Fibroblast of skin of back (primary cell): ENCODE measurements at places on chromosomes 12 and 14.

GRCh38 chr12:109421355-109422087 is 55.6 kb downstream of the KCTD10 start:
- DNase-seq, result peak; percentile 40

DNA sequence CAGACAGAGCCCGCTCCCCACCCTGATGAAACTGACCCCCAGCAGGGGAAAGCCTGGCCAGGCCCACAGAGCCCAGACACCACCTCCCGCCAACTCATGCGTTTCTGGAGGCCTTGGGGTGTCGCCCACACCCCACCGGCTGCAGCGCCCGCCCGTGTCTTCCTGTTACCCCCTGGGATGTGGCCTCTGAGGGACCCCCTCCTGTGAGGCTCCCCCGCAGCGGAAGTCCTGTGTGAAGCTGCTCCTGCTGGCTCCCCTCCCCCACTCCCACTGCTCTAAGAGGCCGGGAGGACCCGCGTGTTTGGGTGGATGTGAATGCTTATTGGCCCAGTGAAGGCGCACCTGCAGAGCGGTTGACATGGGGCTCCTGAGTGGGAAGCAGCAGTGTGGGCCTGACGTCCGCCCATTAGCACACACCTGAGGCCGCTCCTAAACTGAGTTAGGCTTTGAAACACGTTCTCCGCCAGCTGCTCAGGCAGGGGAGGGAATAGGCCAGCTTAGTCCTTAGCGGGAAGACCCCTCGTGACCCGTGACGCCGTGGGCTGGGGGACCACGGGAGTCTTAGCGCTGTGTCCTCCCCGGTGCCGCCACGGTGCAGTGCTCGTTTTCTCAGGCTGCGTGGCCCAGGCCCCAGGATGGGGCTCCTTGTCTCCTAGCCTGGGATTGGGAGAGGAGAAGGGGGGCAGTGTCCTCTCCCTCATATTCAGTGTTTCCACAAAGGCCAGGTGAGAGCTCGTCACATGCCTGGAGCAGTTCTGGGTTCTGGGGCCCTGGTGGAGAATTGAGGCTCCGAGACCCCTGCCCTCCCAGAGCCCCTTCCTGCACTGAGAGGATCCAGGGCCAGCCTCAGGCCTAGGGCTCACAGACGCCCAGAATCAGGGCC is 323.4 kb upstream of the SFSWAP start:
- no peak for DNase-seq

GRCh38 chr12:105812366-105812765 is 326.4 kb downstream of the NUAK1 start:
- DNase-seq, result no peak

- peak; percentile 49 for DNase-seq
These were observed 95.5 kb upstream of the PDE3A start for GRCh38 chr12:20272801-20273200.

DNA sequence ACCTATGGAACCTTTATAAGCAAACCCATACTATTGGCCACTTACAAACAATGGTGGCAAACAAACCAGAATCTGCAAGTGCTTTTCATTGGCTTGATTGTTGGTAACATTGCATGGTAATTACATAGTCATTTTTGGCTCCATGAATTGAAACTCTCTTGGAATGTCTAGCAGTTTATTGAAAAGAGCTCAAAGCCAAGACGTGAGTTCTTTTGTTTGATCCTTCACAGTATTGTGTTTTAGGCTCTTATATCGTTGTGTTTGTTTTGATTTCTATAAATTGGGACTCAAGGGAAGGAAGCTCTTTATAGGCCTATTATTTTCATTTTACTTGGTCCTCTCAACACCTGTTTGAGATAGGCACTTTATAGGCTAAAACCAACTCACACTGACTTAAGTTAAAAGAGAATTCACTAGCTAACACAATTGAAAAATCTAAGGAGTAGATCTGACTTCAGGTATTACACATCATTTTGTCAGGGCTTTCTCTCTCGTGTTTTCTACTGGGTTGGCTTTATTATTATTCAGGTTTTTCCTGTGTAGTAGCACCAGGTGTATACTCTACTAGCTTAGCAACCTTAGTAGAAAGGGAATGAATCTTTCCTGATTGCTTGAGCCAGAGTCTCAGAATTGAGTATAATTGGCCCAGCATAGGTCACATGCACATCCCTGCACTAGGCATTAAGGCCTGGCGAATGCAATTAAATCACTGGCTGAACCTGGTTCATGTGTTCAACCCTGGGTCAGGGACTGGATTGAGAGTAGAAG is 341.4 kb downstream of the RAD51B start:
- DNase-seq, result no peak

GRCh38 chr14:54261283-54261682 is 135.5 kb upstream of the CDKN3 start:
- no peak for DNase-seq

DNA sequence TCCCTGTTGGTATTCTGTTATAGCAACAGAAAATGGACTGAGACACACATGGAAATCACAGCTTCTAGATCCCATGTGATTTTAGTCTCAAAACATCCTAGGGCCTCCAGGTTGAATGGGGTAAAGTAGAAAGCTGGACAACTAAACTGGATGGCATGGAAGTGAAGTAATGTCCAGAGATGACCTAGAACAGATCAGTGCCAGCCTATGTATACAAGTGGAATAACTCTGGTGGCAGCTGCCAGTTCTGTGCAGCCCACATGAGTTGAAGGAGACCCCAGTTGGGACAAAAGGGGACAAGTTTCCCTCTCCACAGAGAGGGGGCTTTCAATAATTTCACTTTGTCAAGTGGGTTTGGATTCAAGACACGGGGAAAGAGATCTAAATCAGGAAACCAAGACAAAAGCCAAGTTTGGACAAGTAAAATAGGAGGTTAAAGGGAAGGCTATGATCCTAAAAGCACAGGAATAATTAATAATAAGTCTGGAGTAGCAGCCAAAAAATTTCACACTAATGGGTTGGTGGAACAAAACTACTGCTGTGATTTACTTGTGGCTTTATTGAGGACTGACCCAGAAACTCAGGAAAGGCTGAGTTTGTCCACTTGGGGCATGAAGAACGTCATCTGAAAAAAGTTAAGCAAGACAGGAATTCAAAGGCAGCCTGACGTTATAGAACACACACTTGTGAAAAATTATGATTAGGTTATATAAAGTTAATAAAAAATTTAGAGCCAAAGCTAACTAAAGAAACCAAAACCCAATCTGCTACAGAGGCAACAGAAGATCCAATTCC is 11.7 kb downstream of the KIF21A start:
- no peak for DNase-seq

- no peak for DNase-seq
These were observed 37.8 kb upstream of the DYNC1H1 start for GRCh38 chr14:101926620-101927019.

DNA sequence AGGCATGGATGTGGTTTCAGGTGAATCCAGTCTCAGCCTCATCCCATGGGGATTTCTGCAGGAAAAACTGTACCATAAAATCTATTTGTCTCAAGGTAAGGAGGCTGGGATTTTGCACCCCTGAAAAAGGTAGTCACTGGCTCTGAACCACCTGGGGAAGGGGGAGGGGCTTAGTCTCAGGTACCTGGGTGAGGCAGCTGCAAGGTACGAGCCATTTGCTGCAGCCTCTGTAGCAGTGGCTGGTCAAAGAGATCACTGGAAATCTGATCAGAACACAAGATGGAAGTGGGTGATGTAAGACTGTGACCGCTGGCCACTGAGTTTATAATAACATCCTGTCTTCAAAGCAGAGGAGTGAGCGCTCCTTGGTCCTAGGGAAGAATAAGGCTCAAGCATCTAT is 209.9 kb upstream of the NOS1 start:
- no peak for DNase-seq

- no peak for DNase-seq
These were observed 373.0 kb downstream of the CCDC91 start for GRCh38 chr12:28563286-28563685.

DNA sequence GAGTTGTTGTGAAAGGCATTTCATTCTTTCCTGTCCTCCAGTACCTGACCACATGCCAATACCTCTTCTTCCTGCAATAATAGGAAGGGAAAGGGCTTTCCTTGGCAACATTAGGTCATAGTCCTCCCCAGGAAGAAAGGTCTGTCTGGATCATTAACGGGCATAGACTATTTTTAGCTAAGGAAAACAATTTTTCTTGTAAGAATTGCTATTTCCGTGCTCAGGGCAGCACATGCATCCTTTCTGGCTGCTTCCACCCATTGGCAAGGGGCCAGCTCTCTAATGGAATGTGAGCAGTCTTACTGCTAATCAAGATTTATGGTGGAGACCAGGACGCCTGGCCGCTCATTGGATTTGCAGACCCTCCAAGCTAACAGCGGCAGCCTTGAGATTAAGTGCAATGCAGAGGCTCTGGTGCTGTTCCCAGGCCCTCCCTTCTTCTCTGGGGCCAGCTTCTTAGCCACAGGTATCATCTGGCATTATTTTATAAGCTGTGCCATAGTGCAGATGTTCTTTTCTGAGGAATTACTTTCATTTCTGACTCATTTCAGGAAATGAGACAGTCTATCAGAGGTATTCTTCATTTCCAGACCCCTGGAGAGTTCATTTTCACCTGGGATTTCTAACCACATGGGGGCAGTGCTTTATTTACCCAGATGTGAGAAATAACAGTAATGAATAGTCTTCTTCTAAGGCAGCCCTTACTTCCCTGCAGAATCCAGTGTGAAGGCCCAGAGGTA is 52.9 kb downstream of the ANO6 start:
- DNase-seq, result peak; percentile 95

GRCh38 chr14:23101213-23101970 is 3.4 kb downstream of the CIROP start:
- no peak for DNase-seq

- no peak for DNase-seq
These were observed 15.6 kb upstream of the SRGAP1 start for GRCh38 chr12:63828867-63829266.

GRCh38 chr12:5546616-5547015 is 114.7 kb downstream of the NTF3 start:
- peak; percentile 88 for DNase-seq

- peak; percentile 93 for DNase-seq
These were observed 49.7 kb downstream of the PSMA6 start for GRCh38 chr14:35341751-35342488.

DNA sequence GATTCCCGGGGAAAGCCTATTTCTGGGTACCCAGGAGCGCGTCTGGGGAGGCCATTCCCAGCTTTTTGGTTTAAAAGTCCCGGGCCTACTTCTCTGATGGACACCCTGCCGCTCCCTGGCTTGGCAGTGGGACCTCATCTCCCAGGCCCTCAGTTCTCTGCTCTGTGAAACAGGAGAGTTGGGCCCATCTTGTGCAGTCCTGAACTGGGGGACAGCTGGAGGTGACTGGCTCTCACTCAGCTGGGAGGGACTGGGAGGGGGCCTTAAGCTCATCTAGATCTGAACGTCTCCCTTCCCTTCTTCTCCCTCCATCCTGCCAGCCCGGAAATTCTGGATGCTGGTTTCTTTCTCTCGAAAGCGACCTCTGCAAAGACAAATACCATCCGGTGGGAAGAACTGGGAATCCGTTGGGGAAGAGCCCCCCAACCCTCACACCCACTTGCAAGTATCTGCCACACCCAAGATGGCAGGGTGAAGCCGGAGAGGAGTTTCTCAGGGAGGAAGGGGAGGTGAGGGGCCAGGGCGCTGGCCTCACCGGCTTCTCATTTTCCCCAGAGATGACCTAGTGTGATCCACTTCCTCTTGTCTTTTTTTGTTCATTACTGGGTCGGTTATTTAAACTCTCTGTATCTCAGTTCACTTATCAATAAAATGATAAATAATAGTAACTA is 1.4 kb downstream of the RIN3 start:
- DNase-seq, result no peak

DNA sequence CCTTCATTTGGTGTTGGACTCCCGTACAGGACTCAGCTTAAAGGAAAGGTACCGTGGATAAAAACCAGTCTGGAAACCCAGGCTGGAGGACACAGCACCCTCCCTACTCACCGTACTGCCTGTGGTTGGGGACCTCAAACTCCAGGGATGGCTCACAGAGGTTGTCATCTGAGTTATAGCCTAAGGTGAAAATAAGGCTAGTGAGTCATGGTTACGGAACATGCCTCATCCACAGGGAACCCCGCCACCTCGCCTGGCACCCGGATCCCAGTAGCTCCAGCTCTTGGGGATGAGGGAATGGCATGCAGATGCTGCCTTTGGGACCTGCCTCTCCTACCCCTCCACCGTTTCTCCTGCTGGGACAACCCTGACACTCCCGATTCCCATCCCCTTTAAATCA is 36.8 kb upstream of the GPR68 start:
- peak; percentile 17 for DNase-seq

DNA sequence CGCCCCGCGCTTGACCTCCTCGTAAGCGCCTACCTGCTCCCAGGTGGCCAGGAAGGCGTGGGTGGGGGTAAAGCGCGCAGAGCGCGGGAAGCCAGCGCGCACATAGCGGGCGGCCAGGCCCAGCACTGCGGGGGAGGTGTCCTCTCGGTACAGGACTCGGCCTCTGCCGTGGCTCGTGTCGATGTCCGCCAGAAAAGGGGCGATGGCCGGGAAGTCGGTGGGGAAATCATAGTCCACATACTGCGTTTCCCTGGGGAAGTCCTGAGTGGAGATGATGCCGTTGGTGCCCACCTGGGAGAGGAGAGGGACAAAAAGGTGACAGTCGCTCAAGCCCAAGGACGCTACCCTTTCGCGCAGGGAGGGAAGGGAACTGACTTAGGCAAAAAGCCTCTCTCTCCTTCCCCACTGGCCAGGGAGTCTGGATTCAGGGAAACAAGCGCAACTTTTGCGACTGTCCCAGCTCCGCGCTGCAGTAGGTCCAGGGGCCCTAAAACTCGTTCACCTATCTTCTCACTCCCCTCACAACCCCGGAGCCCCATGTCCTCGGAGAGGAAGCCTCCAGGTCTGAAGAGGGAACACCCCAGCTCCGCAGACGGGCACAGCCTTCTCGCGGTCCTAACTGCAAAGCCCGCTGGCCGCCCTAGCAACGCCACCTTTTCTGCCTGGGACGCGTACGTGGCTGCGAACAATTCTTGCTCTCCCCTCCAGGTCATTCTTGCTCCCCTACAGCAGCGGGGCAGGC is 815 bp downstream of the NID2 start:
- DNase-seq, result peak; percentile 51

GRCh38 chr14:103879570-103880347 is 32.4 kb upstream of the PPP1R13B start:
- peak; percentile 7 for DNase-seq

DNA sequence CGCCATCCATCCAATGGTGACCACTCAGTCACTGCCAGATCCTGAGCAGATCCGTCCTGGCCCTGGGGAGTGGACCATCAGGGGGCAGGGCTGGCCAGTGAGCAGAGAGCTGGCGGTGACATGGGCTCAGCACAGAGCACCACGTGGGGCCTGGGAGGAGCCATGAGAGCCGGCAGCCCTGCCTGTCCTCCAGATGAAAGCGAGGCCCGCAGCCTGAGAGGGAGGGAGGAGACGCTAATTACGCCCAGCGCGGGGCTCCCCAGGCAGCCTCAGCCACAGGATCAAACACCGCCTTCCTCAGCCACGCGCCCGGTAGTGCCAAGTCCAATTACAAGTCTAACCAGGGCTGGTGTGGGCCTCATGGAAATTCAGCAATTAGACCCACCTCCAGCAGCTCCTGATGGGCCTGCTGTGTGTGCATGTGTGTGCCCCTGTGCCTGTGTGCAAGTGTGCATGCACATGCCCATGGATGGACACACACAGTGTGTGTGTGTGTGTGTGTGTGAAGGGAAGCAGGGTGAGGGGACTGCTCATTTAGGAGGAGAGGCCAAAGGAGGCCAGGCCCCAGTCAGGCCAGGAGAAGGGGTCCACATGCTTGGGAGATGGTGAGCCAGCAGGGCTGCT is 68.0 kb downstream of the KIF26A start:
- DNase-seq, result no peak
